Head of caudate nucleus (tissue), 42 donors: ENCODE measurements at places on chromosomes 7 and 10.

GRCh38 chr7:36400606-36401005 is 10.9 kb downstream of the ANLN start:
- DNase-seq, result no peak

GRCh38 chr7:49522111-49522510 is 251.3 kb upstream of the VWC2 start:
- no peak for DNase-seq

GRCh38 chr7:108358553-108358952 is 97.7 kb downstream of the NRCAM start:
- no peak for DNase-seq

- DNase-seq, result no peak
Observed at GRCh38 chr7:122306320-122307227, 2.0 kb upstream of the FEZF1 start.

DNA sequence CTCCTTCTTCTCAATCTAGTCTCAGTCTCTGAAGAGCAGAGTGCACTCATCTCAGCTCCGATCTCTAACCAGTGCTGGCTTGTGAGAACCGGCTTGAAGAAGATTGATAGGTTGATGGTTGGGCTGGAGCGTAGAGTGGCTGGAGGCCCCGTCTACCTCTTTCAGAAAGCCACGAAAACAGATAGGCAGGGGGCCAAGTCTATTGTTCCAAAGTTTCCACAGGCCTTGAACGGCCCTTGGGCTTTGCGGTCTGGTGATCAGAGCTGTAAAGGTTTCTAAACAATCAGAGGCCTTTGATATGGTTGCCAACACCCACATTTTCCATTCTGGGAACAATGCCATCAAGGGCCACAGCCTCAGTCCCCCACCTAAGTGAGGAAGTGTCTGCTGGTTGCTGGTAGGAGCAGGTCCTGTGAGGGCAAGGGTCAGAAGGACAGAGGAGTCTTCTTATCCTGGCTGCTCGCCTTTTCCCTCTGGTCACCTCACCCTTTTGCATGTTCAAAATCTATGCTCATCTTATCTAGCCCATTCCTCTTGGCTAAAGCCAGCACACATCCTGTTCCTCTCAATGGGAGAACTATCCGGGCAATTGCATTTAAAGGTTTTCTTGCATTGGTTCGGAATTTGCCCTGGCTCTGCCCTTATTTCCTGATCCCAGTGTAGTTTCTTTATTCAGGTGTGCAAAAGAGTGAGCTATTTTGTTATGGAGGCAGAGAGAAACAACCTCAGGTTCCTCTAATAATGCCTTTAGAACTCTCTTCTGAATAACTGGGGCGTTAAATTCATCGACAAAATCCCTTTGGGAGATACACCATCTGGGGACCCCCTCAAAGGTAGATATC is 70.3 kb upstream of the KMT2E start:
- no peak for DNase-seq

- DNase-seq, result peak; percentile 54
Observed at GRCh38 chr7:25069900-25070443, 55.1 kb downstream of the CYCS start.

- DNase-seq, result no peak
Observed at GRCh38 chr7:102326157-102326889, 29.9 kb downstream of the SPDYE6 start.

DNA sequence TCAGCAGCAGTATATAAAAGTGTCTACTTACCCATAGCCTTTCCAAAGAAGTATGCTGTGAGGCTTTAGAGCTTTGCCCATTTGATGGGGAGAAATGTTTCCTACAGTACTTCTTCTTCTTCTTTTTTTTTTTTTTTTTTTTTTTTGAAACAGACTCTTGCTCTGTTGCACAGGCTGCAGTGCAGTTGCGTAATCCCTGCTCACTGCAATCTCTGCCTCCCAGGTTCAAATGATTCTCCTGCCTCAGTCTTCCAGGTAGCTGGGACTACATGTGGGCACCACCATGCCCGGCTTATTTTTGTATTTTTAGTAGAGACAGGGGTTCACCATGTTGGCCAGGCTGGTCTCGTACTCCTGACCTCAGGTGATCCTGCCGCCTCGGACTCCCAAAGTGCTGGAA is 101.7 kb upstream of the TMEM26 start:
- no peak for DNase-seq

DNA sequence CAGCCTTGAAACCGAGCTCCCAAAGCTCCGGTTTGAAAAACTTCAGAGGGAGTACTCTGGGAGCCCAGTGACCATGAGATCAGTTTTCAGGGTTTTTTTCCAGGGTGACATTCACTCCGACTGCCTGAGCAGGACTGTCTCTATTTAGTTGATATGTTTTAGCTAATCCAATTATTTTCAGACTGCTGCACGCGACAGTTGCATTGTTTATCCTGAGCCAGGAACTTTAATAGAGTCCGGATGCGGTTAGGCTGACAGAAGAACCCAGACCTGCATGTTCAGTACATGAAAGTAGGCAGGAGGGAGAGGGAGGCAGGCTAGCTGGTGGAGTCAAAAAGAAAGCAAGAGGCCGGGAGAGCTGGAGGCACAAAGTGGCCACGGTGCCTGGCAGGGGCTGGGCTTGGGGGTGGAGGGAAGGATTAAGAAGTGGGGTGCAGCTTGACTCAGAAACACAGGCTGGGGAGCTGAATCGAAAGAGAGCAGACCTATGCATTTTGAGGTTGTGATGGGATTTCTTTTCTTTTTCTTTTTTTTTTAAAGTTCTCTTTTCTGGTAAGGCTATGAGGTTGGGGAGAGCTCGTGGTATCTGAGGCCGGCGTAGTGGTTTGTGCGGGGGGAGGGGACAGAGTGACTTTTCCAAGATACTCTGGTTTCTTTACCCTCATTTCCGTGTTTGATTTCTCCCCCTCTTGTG is 5.7 kb downstream of the GATA3 start:
- no peak for DNase-seq

GRCh38 chr7:102044984-102045673 is 227.7 kb downstream of the CUX1 start:
- peak; percentile 73 for DNase-seq

GRCh38 chr7:13421776-13422175 is 567.7 kb downstream of the ETV1 start:
- no peak for DNase-seq

DNA sequence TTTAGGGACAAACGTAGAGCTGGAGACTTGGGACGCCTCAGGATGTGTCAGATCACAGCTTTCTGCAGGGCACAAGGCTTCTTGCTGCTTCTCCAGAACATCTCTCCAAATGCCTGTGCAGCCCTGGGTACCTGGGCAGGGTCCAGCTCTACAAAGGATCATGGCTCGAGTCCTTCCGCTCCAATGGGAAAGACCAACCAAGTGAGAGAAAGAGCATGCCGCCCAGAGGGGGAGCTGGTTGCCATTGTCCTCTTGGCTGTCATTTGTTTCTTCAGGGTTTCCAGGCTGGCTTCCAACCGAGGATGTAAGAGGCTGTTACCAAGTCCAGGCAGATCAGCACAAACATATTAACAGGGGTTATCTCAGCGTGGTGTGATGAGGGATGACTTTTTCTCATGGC is 5.6 kb upstream of the LEP start:
- DNase-seq, result no peak

DNA sequence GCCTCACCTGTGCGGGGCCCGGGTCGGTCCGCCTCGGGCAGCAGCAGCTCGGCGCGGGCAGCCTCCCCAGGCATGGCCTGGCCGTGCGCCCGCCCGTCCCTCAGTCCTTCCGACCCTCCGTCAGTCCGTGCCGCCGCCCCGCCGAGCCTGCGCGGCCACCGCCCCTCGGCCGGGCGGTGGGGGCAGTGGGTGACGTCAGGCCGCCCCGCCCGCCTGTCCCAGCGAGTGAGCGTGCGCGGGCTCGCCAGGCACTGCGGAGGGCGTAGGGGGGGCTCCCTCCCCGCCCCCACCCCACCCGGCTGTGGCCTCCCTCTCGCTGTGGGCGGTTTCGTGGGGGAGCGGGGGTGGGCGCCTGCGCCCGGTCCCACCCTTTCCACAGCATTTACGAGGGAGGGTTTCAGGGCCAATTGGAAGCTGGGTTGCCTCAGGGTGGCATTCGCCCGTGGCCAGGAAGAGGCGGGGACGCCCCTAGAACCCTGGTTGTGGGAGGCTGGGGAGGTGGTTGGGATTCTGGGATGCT is at the start of gene NACAD:
Gene NACAD, minus strand, starts transcription at position 149 of the 520 bp plus-strand sequence. Its CDS starts 75 bp downstream, at position 74.
- DNase-seq, result peak; percentile 86

- DNase-seq, result no peak
Observed at GRCh38 chr7:92835851-92836488, 403 bp downstream of the CDK6 start.

DNA sequence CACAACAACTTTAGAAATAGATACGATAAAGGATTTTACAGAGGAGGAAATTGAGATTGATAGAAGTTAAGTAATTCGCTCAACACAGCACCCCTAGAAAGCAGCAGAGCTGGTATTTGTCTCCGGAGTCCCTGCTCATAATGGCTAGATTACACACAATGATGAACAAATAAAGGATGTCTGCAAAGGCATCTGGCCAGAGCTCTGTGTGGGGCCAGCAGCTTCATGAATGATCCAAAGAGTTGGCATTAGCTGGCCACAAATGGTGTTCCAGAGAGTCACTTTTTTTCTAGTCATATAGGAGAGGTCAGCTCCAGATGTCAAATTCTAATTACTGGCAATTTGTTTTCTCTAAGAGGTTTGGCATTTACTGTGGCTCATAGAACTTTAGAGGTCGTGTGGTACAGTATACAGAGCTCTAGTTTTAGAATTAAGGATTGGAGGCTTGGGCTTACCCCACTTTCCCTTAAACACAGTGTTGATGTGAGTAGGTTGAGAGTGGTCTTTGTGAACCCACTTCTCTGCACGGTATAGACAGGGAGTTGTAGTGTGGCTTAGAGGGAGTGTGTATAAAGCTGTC is 186.2 kb downstream of the BICC1 start:
- DNase-seq, result no peak

GRCh38 chr10:77409697-77410471 is 227.7 kb downstream of the KCNMA1 start:
- no peak for DNase-seq

DNA sequence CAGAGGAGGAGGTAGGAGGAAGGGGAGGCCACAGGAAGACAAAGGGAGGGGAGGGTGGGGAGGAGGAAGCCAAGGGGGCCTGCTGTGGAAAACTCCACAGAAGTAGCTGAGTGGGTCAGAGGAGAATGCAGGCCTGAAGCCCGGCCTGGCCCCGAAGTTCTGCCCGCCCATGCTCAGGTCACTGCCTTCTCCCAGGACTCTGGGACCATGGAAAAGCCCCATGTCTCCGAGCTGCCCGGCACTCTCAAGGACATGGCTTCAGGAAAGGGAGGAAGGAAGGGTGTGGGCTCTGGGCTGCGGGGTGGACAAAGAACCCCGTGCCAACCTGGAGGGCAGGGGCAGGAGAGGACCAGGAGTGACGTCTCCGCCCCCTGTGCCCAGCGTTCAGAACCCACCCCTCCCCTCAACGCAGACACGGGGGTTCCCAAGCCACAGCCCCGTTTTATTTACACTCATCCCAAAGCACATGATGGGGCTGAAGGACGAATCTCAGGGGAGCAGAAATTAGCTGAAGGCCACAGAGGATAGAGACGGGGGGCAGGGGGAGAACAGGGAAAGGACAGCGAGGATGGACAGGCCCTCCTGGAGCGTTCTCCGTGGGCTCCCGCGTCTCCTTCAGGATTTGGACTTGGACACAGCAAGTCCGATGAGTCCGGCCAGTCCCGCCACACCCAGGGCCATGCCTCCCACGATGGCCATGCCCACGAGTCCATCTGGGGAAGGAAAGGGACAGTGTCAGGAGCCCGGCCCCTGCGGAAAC is 1.8 kb upstream of the CLDN15 start:
- DNase-seq, result no peak

GRCh38 chr10:61329854-61330253 is 123.3 kb downstream of the TMEM26 start:
- DNase-seq, result no peak

GRCh38 chr7:97003262-97004246 is 1.8 kb upstream of the DLX6 start:
- DNase-seq, result no peak

DNA sequence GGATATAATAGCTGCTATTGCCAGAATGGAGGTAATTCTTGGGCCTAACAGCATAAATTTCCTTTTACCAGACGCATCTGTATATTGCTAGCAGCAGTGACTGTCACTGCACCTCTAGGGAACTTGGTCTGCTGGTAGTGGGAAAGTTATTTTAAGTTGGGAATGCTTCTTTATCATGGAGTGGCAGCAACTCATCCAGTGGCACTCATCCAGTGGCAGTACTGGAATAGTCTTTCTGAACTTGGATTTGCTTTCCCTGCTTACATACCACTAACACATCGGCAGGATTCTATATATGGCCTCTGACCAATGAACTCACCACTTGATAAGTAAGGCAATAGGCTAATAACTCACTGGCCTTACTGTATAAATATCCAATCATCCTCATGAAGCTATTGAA is 22.0 kb upstream of the ICA1 start:
- DNase-seq, result no peak

DNA sequence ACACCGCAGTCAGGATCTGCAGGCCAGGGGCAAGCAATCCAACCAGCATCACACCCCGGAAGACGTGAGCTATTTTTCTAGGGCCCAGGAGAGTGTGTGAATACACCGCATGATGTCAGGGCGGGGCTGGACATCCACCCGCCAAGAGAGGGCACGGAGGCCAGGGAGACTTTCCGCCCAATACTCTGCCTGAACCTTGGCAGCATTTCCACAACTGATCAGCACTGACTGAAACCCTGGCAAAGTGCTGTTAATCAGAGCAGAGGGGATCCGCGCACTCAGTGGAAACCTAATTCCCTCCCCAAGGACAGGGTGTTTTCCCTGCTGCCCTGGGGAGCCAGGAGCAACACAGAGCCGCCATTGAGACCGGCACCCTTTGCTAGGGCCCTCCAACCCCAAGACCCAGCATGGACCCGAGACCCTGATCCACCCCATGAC is 8.2 kb downstream of the MAD1L1 start:
- DNase-seq, result no peak

DNA sequence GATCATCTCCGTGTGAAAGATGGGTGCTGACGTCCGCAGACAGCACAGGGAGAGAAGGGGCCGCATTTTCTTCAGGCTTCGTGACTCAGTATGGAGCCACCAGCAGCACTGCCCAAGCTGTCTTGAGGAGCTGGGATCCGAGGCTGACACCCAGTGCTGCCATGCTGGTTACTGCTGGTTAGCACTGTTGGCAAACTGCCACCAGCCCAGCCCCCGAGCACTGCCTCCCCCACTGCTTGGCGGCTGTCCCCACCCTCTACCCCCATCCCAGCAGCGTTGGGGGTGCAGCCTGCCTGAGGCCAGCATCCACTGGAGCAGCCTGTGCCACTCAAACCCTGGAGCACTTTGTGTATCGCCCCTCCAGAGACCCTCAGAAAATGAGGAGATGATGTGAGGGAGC is 35.8 kb upstream of the EN2 start:
- DNase-seq, result no peak

DNA sequence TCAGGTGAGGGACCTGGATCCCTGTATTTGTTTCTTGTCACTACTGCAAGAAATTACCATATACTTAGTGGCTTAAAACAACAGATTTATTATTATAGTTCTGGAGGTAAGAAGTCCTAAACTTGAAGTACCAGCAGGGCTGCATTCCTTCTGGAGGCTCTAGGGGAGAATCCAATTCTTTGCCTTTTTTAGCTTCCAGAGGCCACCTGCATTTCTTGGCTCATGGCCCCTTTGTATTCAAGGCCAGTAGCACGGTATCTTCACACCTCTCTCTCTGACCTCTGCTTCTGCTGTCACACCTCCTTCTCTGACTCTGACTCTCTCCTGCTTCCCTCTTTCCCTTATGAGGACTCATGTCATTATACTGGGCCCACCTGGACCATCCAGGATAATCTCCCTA is 2.2 kb upstream of the LHPP start:
- DNase-seq, result no peak
